ENCODE measurements at places on chromosomes 16 and 17.

- DNase-seq = no peak
Measured at GRCh38 chr16:19304750-19305149, 19.2 kb downstream of the CLEC19A start.

DNA sequence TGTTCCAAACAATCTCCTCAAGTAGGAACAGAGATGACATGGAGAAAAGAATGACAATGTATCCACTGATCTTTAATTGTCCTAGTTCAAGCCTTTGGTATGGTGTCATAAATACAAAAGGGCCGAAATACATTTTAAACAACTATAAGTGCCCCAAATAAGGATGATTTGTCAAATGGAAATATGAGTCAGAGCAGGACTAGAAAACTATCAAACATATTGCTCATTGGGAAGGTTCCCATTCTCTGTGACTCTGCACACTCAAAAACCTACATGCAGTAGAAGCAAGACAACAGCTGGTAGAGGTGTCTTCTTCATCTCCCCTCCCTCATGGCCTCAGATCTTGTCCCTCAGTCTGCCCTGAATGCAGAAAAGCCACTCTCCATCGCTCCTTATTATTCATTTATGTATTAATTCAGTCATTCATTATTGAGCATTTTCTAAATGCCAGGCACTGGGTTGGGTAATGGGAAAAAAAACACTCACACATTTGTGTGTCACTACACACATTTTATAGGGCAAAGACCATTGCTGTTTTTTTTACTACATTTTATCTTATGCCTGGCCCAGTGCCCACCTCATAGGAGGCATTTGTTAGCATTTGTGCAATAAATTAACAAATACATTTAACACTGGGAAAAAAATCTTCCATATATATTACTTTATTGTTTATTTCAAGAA is 10.1 kb downstream of the CA10 start:
- no peak for DNase-seq

- DNase-seq = no peak
Measured at GRCh38 chr17:57481910-57482391, 225.6 kb downstream of the MSI2 start.

DNA sequence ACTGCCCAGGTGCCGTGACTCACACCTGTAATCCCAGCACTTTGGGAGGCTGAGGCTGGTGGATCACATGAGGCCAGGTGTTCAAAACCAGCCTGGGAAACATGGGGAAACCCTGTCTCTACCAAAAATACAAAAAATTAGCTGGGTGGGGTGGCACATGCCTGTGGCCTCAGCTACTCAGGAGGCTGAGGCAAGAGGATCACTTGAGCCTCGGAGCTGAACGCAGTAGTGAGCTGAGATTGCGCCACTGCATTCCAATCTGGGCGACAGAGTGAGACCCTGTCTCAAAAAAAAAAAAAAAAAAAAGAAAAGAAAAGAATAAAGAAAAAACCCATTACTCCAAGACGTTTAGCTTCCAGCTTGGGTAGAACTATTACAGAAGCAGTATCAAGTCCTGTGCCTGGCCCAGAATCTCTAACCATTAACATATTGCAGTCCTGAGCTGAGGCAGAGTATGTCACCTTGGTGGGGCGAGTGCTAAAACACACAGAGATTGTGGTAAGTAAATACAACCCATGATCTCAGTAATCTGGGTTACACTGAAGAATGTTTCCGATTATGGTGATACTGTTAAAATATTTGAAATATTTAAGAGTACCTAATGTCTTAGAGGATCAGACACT is 23.2 kb upstream of the CFAP20 start:
- DNase-seq = no peak

GRCh38 chr17:8740486-8740885 is 4.2 kb downstream of the CCDC42 start:
- peak; percentile 81 for DNase-seq

GRCh38 chr16:47470810-47471209 is 9.7 kb downstream of the PHKB start:
- no peak for DNase-seq

GRCh38 chr17:50344731-50345365 is 1.1 kb upstream of the XYLT2 start:
- DNase-seq = peak; percentile 62

DNA sequence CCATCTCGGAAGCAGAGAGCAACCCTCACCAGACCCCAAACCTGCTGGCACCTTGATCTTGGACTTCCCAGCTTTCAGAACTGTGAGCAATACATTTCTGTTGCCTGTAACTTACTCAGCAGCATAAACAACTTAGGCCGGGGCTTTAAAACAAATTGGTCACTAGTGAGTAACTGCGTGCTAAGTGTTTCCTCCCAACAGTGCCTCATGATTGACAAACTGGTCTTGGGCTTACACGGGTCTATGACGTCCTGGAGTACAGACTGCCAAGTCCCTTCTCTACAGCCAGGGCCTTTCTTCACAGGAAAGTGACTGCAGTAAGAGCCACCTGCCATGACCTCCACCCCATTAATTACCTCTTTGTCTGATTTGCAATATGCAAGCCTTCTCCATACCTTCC is 136.7 kb downstream of the XYLT1 start:
- DNase-seq = no peak

GRCh38 chr17:76497979-76498875 is 3.0 kb downstream of the RHBDF2 start:
- DNase-seq = no peak

DNA sequence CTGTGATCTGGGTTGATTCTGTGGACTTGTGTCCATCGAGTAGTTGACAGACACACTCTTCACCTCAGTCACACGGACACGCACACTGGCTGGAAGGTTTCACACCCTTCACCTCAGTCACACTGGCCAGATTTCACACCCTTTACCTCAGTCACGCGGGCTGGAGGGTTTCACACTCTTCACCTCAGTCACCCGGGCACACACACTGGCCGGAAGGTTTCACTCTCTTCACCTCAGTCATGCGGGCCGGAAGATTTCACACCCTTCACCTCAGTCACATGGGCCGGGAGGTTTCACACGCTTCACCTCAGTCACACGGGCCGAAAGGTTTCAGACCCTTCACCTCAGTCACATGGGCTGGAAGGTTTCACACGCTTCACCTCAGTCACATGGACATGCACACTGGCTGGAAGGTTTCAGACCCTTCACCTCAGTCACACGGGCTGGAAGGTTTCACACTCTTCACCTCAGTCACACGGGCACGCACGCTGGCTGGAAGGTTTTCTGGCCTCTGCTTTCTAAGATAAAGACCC is 96.2 kb downstream of the PGS1 start:
- no peak for DNase-seq

DNA sequence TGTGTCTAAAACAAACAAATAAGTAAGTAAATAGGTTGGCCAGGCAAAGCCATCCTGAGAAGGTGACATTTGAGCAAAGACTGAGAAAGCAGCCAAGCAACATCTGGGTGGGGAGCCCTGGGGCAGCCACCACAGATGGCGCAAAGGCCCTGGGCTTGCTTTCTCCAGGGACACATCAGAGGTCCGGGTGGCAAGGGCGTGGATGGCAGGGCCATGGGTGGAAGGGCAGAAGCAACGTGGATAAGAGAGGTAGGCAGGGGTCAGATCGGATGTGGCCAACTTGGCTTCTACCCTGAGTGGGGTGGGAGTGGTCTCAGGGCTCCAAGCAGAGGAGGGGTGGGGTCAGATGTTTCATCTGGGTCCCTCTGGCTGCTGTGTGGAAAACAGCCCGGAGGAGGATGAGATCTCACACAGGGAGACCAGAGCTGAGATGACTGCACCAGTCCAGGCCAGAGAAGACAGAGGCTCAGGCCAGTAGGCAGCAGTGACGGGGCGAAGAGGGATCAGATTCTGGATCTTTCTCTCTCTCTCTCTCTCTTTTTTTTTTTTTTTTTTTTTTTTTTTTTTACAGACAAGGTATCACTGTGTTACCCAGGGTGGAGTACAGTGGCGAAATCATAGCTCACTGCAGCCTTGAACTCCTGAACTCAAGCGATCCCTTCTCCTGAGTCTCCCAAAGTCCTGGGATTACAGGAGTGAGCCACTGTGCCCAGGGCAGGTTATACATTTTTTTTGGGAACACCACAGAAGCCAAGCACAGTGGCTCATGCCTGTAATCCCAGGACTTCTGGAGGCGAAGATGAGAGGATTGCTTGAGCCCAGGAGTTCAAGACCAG is 6.1 kb upstream of the SPN start:
- no peak for DNase-seq

DNA sequence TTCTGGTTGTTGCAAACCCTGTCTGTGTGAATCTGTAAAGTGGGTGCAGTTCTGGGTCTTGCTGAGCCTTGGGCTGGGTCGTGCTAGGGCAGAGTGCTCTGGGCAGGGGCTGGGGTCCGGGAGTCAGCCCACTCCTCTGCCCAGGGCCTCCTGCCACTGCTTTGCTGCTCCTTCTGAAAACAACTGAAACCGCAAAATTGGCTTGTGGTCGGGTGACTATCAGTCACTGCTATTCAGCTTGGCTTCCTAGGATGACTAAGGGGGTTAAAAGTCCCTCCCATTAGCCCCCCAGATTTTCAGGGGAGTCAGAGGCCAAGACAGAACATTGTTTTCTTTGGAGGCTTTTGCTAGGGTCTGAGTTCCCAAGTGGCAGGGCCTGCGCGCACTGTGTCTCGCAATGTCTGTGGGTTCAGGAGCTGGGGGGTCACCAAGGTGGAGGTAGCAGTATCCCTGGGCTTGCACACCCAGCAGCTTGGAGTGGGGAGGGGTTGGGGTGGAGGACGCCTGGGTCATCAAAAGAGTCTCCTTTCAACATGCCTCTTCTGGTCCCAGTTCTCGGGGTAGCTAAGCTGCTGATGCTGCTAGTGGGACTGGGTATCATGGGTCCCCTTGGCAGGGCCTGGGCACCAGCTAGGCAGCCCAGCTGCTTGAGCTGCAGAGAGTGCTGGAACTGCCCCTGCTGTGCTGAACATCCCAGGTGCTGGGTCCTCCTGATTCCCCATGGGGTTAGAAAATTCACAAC is 13.5 kb upstream of the TBX21 start:
- DNase-seq = peak; percentile 87

DNA sequence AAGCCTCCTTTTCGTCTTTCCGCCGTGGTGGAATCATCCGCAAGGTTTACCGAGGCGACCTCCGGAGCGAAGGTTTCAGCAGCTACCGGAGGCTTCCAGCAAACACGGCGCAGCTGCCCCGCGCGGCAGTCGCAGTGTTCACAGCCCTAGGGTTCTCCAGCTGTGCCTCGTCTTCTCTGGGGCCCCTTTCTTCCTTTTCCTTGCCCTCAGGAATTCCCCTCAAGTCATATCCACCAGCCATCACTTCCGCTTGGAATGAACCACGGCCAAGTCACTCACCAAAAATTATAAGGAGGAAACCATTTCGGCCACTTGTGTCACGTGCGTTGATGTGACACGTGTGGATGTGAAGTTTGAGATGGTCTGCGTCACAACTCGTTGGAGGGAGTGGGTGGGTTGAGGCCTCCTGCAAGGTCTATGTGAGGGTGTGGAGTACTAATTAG is 636 bp upstream of the ERN1 start:
- peak; percentile 87 for DNase-seq

GRCh38 chr17:42698736-42699414 is 16.5 kb downstream of the CNTNAP1 start:
- DNase-seq = no peak

- DNase-seq = no peak
Measured at GRCh38 chr17:36813957-36814563, 123.2 kb upstream of the LHX1 start.
